ENCODE measurements at places on chromosomes 1 and 21.

- DNase-seq: no peak
Measured at GRCh38 chr21:16302851-16303282, 573.1 kb downstream of the USP25 start.

DNA sequence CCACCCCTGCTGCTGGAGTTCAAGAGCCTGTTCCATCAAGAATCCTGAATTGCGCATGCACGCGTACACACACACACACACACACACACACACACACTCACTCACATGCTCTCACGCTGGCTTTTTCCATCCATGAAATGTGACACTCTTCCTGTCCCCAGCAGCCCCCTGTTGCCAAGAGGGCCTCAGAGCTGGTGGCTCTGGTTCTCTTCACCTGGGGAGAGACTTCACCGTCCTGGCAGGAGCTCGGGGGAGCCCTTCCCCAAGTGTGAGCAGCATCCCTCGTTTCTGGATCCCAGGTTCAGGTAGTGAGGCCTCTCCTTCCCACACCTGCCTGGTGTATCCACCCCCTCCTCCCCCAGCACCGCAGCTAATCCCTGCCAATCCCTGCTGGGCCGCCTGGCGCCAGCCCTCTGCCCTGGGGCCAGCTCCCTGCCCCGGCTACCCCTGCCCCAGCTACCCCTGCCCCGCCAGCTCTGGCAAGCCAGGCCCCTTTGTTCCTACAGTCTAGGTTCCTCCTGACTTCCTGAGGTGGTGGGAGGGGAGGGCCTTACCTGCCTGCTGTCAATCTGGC lies 9.9 kb downstream of the PLOD1 start:
- peak; percentile 95 for DNase-seq

DNA sequence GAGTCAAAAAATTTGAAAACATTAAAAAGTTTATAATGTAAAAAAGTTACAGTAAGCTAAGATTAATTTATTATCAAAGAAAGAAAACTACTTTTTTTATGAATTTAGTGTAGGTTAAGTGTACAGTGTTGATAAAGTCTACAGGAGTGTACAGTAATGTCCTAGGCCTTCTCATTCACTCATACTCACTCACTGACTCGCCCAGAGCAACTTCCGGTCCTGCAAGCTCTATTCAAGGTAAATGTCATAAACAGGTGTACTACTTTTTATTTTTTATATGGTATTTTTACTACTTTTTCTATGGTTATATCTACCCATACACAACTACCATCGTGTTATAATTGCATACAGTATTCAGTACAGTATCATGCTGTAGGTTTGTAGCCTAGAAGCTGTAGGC lies 49.6 kb downstream of the TBX19 start:
- DNase-seq: no peak

DNA sequence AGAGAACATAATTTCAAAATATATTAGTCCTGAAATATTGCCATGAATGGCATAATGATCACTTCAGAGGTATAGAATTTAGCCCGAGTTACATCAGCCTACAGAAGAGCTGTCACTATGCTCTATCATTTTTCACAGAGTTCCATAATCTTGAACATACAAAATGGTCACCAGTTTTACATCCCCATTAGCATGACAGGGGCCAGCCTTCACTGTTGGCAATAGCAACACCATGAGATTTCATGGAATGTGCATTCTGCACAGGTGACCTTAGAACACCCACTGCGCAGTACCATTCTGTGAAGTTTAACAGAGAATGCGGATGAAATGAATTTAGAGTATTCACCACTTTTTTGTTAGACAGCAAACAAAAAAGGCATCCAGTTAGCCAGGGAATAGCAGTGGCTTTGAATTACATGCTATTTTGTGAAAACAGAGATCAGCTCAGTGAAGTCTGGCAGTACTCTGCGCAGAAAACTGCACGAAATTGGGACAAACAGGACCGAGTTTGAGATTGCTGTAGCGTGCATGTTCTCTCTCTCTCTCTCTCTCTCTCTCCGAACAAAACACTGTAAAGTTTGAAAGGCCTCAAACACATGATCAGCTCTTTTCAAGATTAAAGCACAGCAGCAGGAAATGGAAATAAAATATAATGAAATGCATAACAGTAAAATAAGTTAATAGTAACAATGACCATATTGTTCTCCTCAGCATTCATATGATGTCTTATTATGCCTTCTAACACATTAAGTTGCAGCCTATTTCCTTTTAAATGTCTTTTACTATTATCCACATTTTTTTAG lies 349.3 kb downstream of the USH2A start:
- DNase-seq: no peak

- DNase-seq: no peak
Measured at GRCh38 chr1:5010656-5011055, 356.2 kb downstream of the AJAP1 start.

DNA sequence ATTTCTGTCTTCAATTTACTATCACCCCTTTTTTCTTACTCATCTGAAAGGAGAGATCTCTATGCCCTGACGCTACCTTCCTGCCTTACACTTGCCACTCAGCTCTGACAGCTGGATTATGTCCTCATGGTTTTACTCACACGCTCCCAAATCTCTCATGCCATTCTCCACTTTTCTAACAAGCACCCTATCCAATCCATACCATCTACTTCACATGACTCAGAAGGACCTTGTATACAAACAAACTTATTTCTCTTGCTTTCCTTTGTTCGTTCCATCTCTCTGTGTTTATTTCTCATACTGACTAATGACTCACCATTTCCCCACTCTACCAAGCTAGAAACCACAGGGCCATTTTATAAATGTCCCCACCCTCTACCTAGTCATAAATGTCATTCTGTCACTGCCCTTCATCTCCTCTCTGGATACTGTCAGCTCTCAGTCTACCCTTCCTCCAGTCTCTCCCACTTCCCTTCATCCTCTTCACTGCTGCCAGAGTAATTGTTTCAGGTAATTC lies 87.3 kb downstream of the USP24 start:
- no peak for DNase-seq

Measured in DMS79 (cell line).